ENCODE measurements at places on chromosomes 4 and X.

DNA sequence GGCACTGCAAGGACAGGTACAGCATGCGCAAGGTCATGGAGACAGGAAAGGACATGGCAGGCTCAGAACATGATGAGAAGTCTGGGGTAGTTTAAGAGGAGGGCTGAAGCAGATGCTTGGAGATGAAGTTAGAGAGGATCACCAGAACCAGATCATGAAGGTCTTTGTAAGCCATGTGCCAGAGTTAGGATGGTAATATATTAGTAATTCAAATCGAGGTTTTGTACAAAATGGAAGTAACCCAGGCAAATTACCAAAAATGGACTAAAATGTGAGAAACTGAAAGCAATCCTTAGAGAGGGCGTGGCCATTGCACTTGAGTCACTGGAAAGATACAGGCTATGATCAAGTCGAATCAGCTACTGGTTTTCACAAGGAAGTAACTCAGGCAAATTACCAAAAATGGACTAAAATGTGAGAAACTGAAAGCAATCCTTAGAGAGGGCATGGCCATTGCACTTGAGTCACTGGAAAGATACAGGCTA lies 13.5 kb downstream of the RXFP1 start:
- no peak for DNase-seq

- DNase-seq = no peak
These were observed 66.6 kb upstream of the SORBS2 start for GRCh38 chr4:185878633-185879032.

- DNase-seq = no peak
These were observed 157.5 kb downstream of the NKX6-1 start for GRCh38 chr4:84341559-84341958.

DNA sequence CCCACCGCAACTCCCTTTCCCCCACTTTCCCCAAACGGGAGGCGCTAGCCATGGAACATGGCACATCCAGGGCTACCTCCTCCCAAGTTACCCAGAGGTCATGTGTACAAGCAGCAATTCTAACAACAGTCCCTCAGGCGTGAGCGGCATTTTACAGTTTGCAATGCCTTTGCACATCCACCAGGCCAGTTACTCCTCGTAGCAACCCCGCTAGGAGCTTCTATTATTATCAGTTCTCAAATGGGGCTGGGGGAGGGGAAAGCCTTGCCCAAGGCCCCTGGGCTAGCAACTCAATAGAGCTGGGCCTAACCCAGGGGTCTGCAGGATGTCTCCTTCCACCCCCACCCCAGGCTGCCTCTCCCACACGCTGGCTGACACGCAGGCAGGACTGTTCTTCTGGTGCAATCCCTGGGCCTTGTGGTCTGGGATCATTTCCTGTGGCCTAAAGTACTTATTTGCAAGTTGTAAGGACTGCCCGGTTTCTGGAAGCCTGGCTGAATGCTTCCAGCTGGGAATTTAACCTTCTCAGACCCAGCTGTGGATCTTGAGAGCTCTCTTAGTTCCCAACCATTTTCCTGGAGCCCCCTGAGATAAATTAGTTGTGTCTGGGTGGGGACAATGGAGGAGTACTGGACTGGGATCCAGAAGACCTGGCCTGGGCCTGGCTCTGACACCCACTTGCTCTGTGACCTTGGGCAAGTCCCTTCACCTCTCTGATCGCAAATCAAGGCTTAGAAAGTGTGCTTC lies 27.7 kb downstream of the PJA1 start:
- DNase-seq = no peak

- DNase-seq = no peak
These were observed 207.6 kb downstream of the THOC2 start for GRCh38 chrX:123525123-123525725.

DNA sequence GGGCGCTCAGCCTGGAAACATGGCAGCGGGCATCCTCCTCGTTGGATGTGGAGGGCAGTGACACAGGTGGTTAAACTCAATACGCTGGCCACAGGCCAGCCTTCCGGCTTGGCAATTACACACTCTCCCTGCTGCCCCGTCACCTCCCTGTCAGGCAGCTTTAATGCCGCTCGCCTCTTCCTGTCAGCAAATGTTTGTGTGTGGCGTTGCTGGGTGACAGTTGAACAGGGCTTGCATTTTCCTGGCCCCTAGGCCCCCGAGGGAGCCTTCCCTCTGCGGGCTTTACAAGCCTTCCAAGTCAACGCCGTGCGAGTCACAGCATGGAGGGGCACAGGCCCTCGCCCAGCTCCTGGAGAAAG lies 620.0 kb downstream of the BCOR start:
- peak; percentile 11 for DNase-seq

GRCh38 chr4:37896206-37896860 lies 5.4 kb downstream of the TBC1D1 start:
- DNase-seq = no peak

GRCh38 chrX:18992829-18993228 lies 8.9 kb upstream of the PHKA2 start:
- no peak for DNase-seq

DNA sequence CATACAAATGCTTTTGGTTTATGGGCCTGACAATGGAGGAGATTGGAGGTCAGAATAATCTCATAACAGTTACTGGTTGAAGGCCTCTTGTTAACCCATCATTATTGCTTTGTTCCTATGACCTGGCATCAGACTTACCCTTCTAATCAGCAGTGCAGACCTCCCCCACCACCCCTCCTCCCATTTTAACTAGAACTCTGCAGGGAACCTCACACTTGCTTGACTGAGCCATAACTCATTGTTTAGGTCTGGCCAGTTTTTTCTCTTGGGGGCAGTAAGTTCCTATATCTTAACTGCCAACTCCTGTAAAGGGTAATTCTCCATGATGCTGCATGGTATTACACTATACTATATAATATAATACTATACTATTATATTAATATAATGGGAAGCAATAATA lies 609.3 kb downstream of the IL1RAPL1 start:
- no peak for DNase-seq

DNA sequence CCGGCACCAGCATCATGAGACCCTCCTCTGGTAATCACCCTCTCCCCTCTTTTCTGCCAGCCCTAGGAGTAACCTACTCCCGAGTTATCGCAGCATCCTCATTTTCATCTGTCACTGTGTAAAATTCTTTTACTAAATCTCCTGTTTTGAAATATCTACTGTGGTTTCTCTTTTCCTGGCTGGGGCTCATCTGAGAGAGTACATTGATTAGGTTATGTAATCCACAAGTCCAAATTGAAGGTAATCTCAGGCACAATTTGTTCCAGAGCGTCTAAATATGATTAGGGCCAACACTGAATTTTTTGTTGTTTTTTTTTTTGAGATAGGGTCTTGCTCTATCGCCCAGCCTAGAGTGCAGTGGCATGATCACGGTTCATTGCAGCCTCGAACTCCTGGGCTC lies 142.4 kb downstream of the SMIM20 start:
- DNase-seq = no peak

- DNase-seq = no peak
These were observed 371.2 kb downstream of the AFF2 start for GRCh38 chrX:148871422-148872160.

DNA sequence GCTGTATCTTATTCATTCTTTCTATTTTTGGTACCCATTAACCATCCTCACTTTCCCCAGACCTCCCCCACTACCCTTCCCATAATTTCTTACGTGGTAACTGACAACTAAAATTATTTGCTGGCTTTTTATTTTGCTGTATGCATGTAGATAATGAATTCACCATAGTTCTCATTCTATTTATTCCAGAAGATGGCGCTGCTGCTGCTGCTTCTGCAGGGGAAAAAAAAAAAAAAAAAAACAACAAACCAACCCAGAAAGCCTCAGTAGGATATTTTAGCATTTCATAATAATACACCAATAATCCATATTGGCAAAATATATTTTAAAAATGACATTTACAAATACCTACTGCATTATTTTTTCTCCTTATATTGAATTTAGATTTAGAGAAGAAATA lies 416.6 kb upstream of the MAGEB18 start:
- DNase-seq = no peak

Data from activated gamma-delta T cell treated with Interleukin-2 at 50 U/mL for 16 hours (primary cell).